ENCODE measurements at places on chromosomes 7 and 10.

GRCh38 chr7:87564296-87564963 lies 36.3 kb downstream of the ABCB1 start:
- DNase-seq: peak; percentile 74

- DNase-seq: no peak
Observed at GRCh38 chr7:3087243-3087755, 43.6 kb upstream of the CARD11 start.

- DNase-seq: no peak
Observed at GRCh38 chr10:121305066-121305465, 293.2 kb downstream of the FGFR2 start.

GRCh38 chr10:89121764-89122020 lies 85.4 kb downstream of the CH25H start:
- DNase-seq: no peak

GRCh38 chr7:100469227-100470044 lies 5.4 kb upstream of the SPACDR start:
- peak; percentile 88 for DNase-seq

DNA sequence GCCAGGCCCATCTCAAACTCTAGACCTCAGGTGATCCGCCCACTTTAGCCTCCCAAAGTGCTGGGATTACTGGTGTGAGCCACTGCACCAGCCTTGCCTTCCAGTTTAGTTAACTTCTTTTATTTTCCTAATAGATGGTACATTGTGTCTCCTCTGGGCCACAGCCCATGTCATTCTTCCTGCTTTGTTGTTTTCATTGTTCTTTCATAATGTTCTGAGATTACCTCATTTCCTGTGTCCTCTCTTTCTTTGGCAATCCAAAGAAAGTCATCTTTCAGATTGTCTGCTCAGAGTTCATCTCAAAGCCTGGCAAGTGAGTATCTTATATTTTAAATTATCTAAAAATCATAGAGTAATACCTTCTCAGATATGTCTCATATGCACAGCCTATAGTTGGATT lies at the start of gene OLAH:
Gene OLAH (plus strand): TSS at position 270 of the 400 bp plus-strand sequence. CDS start 3,346 bp downstream, outside the sequence.
- DNase-seq: no peak

DNA sequence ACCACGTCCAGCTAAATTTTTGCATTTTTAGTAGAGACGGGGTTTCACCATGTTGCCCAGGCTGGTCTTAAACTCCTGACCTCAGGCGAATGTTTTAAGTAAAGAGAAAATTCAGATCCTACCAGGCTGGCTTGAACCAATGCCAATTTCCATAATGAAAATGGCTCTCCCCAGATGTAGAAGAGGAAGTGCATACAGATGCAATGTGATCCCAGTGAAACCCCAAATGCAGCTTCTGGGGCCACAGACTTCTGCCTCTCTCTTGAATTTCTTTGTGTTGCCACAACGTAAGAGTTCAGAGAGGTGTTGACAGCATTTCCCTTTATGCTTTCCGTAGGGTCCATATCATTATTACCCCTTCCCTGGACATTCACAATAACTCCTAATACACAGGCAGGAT lies 29.6 kb upstream of the GOT1 start:
- no peak for DNase-seq

DNA sequence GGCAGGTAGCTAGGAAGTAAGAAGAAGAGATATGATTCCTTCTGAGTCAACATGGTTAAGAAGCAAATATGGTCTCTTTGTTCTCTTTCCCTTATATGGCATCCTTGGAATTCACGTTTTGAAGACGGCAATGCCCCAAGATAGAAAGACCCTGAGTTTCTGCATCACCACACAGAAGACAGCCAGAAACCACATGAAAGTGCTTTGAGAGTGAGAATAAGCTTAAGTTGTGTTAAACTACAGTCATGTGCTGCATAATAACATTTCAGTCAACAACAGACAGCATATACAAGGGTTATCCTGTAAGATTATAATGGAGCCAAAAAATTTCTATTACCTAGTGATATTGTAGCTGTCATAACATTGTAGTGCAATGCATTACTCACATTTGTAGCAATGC lies 89.9 kb upstream of the STEAP1 start:
- no peak for DNase-seq

DNA sequence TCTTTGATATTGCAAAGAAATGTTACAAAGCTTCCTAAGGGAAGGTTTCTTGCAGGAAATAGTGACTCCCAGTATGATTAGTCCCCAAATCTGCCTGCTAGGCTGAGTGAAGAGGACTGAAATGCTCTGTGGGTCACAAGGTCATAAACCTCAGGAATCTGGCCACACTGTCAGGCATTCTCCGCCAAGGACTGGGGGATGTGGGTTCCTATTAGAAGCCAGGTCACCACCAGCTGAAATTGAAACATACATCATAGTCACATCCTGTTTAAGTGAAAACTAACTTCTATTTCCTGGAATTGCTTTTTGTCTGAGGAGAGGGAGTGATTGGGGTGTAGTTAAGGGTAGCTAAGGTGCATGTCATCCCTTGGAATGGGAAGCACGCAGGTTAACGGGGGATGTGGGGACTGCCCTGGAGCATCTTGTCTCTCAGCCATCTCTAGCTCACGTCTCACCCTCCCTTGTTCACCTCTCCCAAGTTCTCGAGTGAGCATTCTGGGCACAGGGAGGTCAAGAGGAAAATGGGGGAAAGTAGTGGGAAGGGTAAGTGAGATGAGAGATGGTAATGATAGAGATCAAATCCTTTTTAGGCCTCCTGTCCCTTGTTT lies 12.0 kb upstream of the GSAP start:
- DNase-seq: peak; percentile 26

DNA sequence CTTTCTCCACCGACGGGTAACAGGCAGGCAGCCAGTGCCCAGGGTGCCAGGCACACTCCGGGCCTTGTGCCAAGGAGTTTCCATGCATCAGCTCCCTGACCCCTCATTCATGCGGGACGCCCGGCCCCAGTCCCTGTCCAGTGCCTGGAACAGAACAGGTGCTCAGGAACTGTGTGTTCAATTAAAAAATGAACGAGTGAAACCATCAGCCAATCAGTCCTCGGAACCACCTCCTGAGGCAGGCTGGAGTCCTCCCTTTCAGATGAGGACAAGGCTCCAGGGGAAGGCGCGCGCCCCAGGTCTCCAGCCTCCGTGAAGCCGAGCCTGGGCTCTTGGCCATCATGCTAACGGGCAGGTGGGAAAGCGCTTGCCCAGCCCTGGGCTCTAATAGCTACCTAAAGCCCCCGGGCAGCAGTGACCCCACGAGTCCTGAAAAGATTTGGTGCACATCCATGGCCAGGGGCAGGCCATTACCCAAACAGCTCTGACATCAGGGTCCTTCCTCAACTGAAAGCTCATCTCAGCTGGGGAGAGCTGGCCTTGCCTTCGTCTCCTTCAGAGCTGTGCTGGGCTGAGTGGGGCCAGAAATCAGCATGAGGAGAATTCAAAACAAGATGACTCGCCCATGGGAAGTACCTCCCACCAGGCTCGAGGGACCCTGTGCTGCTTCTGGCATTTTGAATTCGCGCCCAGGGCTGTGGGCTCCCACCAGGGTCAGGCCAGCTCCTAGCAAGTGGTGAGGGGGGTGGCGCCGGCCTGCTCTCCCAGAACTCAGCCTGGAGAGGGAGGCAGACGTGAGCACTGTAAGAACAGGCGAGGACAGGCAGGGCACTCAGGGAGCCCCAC lies 200.5 kb downstream of the MAD1L1 start:
- DNase-seq: no peak

DNA sequence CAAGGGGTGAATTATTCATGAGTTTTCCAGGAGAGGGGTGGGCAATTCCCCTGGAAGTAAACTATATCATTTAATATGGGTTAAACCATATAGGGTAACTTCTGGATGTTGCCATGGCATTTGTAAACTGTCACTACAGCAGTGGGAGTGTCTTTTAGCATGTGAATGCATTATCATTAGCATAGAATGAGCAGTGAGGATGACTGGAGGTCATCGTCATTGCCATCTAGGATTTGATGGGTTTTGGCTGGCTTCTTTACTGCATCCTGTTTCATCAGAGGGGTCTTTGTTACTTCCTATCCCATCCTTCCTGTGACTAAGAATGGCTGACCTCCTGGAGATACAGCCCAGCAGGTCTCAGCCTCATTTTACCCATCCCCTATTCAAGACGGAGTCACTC lies 139.5 kb upstream of the PRKCQ start:
- no peak for DNase-seq

GRCh38 chr7:136183981-136184380 lies 206.8 kb upstream of the MTPN start:
- DNase-seq: no peak

DNA sequence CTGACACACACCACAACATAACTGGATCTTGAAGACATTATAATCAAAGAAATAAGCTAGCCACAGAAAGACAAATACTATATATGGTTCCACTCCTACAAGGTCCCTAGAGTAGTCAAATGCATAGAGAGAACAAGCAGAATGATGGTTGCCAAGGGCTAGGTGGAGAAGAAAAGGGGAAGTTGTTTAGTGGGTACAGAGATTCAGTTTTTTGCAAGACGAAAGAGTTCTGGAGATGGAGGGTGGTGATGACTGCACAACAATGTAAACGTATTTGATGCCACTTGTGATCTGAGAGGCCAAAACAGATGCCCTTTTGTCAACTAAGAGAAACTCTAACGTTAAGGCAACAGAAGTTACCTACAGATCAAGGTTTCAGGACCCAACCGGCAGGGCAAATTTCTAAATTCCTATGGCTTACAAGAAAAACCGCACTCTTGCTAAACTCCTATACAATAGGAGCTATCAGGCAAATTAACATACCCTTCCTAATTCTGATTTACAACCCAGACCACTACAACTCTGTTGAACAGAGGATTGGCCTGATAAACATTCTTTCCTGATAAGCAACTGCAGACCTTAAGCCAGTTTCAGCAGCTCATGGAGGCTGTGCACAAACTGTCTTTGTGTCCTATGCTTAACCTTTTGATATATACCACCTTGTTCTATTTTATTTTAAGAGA lies 69.0 kb downstream of the FAM107B start:
- no peak for DNase-seq

DNA sequence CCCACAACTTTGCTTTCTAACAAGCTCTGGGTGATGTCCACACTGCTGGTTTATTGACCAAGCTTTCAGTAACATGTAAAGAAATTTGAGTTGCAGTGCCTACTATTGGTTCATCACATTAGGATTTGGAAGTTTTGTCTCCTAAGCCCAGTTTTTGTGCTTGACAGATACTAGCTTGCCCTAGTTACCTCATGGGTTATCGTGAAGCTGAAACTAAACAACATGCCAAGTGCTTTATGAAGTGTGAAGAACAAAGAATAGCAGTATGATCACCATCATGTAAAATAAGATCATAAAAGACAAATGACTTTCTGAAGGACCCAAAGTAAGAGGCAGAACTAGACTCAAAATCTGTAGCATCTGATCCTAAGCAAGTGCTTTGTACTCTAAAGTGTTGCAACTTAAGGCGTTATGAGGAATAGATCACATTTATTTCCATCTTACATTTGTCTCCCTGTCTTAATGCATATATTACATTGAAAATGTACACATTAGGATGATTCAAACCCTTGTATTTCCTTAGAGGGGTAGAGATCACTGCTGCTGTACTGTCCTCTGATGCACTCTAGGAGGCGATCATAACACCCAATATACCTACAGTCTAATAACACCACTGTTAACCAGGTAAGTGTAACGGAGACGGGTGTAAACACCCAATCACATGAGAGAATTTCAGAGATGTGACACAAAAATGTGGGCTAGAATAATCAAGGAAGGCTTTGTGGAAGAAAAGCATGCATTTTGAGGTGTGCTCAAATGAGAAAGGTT lies 71.3 kb downstream of the NRCAM start:
- DNase-seq: no peak

GRCh38 chr10:115029452-115030375 lies 63.5 kb upstream of the ATRNL1 start:
- DNase-seq: peak; percentile 26

DNA sequence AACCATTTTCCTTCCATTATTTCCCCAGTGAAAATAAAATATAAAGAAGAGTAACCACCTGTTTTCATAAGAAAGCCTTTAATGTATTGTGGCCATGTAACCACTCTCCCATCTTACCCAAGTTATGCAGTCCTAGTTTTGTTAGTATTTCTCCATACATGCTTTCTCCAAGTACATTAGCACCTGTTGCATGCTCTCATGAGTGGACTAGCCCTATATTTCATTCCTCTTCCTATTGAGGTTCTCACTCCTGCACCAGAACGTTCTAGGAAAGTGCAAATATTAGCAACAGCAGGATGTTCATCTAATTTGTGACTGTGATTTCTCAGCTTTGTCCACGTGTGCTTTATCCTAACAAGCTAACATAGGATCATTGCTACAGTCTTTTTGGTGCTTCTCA lies 155.1 kb upstream of the NPVF start:
- no peak for DNase-seq

GRCh38 chr10:62671104-62671503 lies 133.4 kb upstream of the ADO start:
- DNase-seq: no peak

DNA sequence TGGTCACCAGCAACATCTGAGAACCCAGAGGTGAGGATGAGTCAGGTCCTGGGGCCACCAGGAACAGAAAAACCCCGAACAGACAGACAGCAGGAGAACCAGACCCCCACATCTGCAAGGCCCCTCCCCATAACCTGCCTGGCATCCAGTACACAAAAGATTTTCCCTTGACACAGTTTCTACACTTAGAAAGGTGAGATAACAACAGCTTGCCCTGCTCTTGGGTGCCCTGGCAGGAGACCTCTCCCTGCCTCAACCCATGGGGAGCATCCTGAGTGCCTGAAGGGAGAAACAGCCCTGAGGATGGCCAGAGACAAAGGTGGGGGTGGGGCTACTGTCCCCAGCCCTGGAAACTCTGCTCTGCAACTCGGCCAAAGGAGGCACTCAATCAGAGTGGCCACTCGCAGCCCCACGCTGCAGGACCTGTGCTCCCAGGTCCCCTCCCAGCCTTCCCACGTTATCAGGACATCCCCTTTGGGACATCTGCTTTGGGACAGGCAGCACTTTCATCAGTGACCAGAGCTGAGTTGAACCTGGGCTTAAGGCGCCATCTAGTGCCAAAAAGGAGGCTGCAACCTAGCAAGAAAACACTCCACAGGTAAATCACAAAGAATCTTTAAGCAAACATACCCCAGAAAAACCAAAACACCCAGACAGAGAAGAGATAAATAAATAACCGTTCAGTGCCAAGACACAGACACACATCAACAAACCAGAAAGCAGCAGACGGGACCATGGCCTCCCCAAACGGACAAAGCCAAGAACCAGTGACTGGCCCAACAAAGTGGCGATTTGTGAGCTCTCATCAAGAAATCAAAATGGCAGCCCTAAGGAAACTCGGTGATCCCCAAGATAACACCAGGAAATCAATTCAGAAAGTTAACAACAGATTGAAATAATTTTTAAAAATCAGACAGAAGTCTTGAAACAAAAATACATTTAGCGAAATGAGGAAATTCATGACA lies 233.7 kb downstream of the PTPRN2 start:
- DNase-seq: no peak

- no peak for DNase-seq
Observed at GRCh38 chr10:62341419-62341818, 32.8 kb upstream of the ZNF365 start.

All from small intestine (tissue), 16 donors.